Left hindlimb (tissue), 1 donor: ENCODE measurements at places on chromosomes 4 and X.

DNA sequence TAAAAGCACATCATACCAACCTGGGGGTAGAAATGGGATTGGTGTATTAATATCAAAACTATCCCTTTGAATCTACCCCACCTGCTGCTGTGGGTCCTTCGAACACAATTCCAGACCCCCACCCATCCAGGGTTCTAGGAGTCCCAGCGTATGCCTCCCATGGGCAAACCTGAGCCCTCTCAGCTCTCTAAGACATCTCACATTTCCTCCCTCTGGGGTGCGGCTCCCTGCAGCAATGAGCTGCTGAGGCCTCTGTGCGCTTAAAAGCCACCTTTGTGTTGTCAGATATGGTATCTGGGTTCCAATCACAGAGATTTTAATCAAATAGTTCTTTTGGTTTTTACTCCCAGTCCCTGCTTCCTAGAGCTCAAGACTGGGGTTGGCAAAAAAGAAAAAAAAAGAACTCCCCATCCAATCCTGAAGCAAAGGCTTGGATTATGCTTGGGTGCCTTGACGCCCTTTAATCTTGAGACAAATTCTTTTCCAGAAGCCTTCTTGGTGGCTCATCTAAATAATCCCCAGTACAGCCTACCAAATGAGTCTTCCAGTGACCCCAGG lies 37.5 kb upstream of the NOCT start:
- DNase-seq = no peak

DNA sequence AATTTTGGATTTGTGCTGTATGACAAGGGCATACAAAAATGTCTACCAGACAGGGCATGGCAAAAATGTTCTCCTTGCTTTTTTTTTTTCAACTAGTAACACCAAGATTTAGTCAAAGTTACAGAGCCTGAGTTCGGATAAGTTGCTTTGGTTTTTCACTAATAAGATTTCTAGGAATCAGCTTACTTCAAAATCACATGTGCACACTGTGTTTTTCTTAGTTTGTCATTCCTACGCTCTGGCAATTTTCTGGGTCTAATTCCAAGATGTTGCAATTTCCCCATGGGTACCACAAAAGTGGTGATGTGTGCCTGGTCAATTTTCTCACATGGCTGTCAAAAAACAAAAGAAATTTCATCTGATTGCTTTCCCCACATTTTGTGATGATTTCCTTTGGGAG lies 6.3 kb downstream of the C1QTNF7 start:
- no peak for DNase-seq

DNA sequence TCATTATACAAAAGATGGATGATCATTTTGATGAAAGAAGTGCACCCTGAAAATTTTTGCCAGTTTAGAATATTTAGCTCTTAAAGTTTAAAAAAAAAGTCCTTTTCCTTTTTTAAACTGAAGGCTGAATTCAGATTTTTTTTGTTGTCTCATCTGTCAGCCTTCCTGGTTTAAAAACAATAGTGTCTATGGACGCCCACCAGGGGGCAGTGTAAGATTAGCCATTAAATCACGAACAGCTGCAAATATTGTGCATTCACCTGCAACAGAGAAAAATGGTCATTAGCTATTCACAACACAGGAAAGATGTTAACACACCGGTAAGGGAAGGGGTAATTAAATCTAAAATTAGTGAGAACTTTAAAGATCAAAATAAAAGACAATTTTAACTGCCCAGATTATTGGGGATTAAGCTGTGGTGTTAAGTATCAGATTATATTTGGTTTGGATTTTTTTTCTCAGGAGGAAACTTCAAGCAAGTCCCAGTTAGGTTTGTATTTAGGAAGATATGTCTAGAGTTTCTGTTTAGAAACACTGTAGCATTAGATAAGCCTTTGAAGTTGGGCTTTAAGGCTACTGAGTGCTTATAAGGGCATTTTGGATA lies 4.4 kb upstream of the CXorf38 start:
- DNase-seq = no peak

GRCh38 chr4:177759729-177760128 lies 317.5 kb upstream of the AGA start:
- no peak for DNase-seq

DNA sequence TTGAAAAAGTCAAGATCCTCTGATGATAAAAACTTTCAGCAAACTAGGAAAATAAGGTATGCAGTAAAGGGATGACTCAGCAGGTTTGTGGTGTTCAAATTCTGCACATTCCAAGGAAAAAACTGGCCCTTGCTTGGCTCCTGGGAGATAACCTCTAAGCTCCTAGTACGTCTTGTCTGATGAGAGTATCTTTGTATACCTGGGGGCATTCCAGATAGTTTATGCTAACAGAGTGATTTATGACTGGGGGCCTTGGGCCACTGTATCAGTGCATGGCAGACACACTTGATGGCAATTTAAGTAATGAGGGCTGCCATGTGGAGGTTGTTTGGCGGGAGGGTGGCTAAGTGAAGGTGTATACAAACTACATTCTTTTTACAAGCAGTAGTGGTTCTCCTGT lies 56.9 kb downstream of the NSG1 start:
- no peak for DNase-seq

- DNase-seq = no peak
Measured at GRCh38 chr4:85747882-85748491, 273.0 kb downstream of the ARHGAP24 start.

- DNase-seq = no peak
Measured at GRCh38 chr4:13548059-13548983, 4.0 kb upstream of the NKX3-2 start.

- peak; percentile 69 for DNase-seq
Measured at GRCh38 chrX:69361311-69361845, 142.7 kb upstream of the NALF2 start.

GRCh38 chr4:85475631-85476233 lies 782 bp downstream of the ARHGAP24 start:
- peak; percentile 80 for DNase-seq

- DNase-seq = no peak
Measured at GRCh38 chr4:71607780-71608677, 175.8 kb downstream of the GC start.

DNA sequence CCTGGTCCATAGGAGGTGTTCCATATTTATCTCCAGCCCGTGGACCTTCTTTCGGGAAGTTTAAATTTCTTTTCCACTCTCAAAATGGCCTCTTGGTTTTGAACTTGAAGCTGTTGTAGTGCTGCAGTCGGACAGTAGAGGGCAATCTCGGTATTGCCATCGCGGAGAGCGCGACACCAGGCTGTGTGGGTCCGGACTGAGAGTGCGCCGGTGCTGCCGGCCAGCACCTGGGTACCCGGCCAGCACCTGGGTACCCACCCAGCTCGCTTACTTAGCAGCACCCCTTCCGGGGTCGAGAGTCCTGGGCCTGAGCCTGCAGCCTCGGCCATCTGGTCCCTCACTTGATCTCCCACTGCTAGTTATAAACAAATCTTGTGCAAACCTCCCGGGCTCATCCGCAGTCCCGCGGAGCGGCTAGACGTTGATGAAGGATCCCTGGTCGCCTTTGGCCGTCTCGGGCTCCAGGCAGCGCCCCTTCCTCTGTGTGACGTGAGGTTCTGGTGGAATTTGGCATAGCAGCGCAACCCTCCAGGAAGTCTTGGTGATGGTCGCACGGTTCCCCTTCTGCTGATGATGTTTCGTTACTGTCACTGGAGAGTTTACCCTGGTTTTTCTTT lies 18.0 kb downstream of the FAM9A start:
- DNase-seq = no peak

DNA sequence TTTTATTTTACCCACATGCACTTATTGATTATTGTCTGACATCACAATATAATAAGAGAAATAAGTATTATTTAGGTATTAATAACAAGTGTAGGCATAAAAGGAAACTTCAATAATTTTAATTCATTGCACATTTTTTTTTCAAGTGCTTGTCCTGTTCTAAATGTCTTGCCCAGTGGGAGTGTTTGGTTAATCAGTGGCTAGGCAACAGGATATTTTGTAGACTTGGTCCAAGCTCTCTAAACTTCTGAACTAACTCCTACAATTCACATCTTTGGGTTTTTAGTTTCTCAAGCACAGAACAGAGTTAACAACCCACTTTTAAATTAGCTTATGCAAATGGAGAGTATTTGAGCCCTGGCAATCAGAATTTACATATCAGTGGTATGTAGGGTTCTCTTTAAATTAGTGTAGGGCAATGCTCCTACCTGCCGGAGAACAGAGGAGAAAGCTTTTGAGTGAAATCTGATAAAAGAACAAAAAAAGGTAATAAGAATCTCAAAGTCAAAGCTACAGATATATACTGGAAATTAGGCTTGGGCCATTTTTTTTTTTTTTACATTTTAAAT lies 353.5 kb downstream of the ADGRL3 start:
- no peak for DNase-seq

DNA sequence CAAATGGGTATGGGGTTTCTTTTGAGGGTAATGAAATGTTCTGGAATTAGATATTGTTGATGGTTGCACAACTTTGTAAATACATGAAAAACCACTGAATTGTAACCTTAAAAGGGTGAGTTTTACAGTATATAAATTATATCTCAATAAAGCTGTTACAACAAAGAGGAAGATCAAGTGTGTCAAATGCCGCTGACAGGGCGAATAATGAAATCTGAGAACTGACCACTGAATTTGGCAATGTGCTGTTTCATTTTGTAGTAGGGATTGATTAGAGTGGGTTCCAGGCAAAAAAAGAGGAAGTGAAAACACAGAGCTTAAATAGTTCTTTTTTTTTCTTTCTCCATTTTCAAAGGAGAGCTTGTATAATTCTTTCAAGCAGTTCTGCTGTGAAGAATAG lies 161.1 kb upstream of the NAP1L5 start:
- DNase-seq = no peak

DNA sequence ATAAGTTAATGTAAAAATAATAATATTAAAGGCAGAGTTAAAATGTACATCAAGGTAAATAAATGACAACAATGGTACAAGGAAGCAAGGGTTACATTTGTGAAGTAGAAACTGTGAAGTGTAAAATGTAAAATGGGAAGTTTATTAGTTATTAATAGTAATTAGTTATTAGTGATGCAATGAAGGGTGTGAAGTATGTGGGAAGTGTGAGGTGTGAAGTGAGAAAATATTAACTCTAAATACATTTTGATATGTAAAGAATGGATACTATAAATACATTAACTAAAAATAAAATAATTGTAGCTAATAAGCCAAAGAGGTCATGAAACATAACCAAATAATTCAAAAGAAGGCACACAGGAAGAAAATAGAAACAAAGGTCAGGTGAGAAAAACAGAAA lies 316.4 kb downstream of the GBA3 start:
- DNase-seq = no peak

GRCh38 chrX:107678957-107679740 lies 50.8 kb downstream of the PRPS1 start:
- DNase-seq = no peak

GRCh38 chr4:141090473-141090872 lies 42.8 kb downstream of the RNF150 start:
- no peak for DNase-seq
